ENCODE measurements at places on chromosomes 6 and 20.

GRCh38 chr20:49993301-49993751, 10.5 kb downstream of the SNAI1 start:
- no peak overlapping the region for H3K4me3 ChIP-seq
- H3K36me3 ChIP-seq: no peaks in the 10 kb centered on the region
- no peaks in the 10 kb centered on the region for H3K4me1 ChIP-seq

DNA sequence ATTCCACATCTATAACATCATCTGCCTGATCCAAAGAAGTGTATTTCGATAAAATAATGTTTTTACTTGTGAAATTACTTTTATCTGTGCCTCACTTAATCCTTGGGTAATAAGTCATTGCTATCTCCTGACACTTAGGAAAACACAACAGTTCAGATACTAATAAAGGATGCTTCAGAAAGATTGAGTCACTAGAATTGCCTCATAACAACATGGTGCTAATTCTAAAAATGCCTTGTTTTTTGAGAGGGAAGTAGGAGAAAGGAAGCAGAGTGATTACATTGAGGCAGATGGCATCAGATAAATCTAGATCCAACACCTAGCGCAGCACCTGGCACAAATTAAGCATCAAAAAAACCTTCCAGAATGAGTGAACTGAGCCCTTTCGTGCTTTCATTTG, 69.0 kb downstream of the NCOA7 start:
- peaks cover 8% of the 10 kb centered on the region for H3K36me3 ChIP-seq
- H3K27ac ChIP-seq: no peak overlapping the region
- no peaks in the 10 kb centered on the region for H3K27me3 ChIP-seq
- DNase-seq: no peak

DNA sequence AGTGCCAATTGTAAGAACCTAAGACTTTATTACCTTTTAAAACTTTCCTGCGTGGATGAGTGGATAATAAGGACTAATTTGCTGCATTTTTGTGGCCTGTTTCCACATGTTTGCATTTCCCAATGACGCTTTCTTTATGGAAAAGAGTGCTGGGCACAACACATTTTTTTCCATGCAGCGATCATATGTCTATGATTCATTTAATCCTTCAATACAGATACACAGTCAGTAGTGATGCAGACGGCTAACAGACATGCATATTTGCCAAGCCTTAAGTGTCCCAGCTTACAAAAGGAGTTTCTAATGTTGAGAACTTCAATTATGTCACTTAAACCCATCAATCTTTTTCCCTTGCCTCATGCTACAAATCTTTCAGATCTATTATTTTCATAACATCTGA, 239.8 kb upstream of the PREP start:
- H3K4me1 ChIP-seq: peaks cover 59% of the 10 kb centered on the region
- no peak for DNase-seq
- H3K4me3 ChIP-seq: no peak overlapping the region
- peaks cover 4% of the 10 kb centered on the region for H3K27me3 ChIP-seq
- H3K27ac ChIP-seq: no peak overlapping the region
- H3K36me3 ChIP-seq: peaks cover 22% of the 10 kb centered on the region

- peaks cover 76% of the 10 kb centered on the region for H3K36me3 ChIP-seq
- H3K27ac ChIP-seq: peak overlapping the region; percentile 31
- DNase-seq: no peak
Measured at GRCh38 chr6:111711476-111711875, 105.8 kb upstream of the TRAF3IP2 start.

DNA sequence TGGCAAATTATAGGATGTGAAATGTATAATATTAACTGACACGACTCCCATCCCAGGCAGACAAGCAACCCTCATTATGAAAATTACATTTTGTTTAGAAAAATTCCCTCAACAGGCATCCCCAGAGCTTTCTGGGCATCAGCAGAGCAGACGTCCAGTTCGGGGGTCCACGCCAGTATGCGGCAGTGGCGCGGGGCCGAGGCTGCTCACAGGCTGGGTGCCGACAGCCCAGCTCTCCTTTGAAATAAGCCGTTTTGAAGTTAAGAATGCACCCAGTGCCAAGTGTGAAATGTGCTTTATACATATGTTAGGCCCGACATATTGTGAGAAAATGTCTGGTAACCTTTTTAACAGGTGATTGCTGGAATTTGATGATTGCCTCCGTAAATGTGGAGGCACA, 50.4 kb downstream of the RPP40 start:
- DNase-seq: no peak
- H3K4me1 ChIP-seq: no peaks in the 10 kb centered on the region
- peaks cover 4% of the 10 kb centered on the region for H3K36me3 ChIP-seq
- H3K4me3 ChIP-seq: no peak overlapping the region

- no peaks in the 10 kb centered on the region for H3K27me3 ChIP-seq
- H3K4me1 ChIP-seq: no peaks in the 10 kb centered on the region
- no peak overlapping the region for H3K4me3 ChIP-seq
- DNase-seq: no peak
Measured at GRCh38 chr20:1588533-1589460, 31.0 kb downstream of the SIRPB1 start.
